ENCODE measurements at places on chromosomes 16 and 17.

- no peak for DNase-seq
Measured at GRCh38 chr17:67518876-67519275, 141.8 kb downstream of the PITPNC1 start.

GRCh38 chr17:40106760-40107521, 6.6 kb upstream of the NR1D1 start:
- DNase-seq, result no peak

DNA sequence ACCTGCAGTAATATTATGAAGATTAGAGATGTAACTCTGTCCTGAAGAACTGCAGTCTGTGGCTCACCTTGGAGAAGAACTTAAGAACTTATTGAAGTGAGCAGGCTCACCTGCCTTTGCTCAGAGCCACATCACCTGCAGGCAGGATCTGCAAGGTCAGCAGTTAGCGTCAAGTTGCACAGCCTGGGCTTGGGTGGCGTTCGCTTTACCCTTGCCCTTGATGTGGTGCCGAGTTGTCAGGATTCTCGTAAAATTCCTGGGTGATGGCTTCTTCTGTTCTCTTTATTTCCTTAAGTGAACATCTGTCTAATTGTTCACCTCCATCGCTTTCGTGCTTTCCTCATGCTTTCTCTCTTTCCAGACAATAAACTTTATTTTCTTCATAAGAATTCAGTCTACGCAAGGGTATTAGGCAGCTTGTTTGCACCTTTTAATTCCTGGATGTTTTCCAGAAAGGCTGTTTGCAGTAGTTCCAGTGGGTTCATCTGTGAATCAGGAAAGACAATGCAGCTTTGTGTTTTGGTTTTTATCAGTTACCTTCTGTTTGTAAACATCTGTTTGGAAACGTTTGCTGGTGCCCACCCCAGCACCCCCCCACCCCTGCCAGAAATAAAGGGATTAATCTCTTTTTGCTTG, 254.3 kb downstream of the WWOX start:
- DNase-seq, result no peak

- peak; percentile 26 for DNase-seq
Measured at GRCh38 chr17:57674894-57675293, 70.2 kb downstream of the CCDC182 start.

DNA sequence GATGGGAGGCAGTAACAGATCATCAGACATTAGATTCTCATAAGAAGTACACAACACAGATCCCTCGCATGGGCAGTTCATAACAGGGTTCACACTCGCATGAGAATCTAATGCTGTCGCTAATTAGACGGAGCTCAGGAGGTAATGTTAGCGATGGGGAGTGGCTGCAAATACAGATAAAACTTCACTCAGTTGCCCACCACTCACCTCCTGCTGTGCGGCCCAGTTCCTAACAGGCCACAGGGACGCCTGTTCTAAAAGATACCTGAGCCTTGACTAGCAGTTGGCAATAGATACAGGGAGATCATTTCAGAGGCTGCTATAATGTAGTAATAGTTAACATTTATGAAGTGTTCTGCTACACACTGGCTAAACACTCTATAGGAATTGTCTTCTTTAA, 4.9 kb downstream of the PTRH2 start:
- DNase-seq, result no peak

GRCh38 chr17:82734987-82735866, at the start of gene FN3K:
FN3K (plus strand) TSS chr17:82735615; CDS start chr17:82735637, 22 bp downstream.
- peak; percentile 58 for DNase-seq

- DNase-seq, result no peak
Measured at GRCh38 chr17:40025991-40026815, 11.0 kb downstream of the CSF3 start.

DNA sequence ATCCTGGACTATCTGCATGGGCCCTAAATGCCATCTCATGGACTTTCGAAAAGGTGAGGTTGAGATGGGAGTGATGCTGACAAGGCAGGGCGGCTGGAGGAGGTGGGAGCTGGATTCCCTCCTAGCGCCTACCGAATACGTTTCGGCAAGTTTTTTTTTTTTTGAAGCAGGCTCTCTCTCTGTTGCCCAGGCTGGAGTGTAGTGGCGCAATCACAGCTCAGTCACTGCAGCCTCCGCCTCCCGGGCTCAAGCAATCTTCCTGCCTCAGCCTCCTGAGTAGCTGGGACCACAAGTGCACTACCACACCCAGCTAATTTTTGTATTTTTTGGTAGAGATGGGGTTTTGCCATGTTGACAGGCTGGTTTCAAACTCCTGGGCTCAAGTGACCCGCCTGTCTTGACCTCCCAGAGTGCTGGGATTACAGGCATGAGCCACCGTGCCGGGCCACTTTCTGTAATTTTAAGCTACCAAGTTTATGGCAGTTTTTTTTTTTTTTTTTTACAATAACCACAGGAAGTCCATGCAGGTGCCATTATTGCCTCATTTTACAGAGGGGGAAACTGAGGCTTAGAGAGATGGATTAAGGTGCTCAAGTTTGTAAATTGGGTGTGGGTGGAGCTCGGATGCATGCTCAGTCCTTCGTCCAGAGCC, 246.4 kb downstream of the PRKCA start:
- no peak for DNase-seq

- no peak for DNase-seq
Measured at GRCh38 chr17:67435122-67435521, 58.0 kb downstream of the PITPNC1 start.

DNA sequence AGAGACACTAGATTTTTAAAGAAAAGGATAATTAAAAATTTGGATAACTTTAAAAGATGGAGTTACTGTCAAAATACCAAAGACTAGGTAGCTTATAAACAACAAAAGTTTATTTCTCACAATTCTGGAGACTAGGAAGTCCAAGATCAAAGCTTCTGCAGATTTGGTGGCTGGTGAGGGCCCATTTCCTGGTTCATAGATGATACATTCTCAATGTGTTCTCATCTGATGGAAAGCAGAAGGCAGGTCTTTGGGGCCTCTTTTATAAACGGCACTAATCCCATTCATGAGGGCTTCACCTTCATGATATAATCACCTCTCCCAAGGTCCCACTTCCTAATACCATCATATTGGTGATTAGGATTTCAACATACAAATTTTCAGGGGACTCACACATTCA, 33.7 kb downstream of the NLK start:
- no peak for DNase-seq

DNA sequence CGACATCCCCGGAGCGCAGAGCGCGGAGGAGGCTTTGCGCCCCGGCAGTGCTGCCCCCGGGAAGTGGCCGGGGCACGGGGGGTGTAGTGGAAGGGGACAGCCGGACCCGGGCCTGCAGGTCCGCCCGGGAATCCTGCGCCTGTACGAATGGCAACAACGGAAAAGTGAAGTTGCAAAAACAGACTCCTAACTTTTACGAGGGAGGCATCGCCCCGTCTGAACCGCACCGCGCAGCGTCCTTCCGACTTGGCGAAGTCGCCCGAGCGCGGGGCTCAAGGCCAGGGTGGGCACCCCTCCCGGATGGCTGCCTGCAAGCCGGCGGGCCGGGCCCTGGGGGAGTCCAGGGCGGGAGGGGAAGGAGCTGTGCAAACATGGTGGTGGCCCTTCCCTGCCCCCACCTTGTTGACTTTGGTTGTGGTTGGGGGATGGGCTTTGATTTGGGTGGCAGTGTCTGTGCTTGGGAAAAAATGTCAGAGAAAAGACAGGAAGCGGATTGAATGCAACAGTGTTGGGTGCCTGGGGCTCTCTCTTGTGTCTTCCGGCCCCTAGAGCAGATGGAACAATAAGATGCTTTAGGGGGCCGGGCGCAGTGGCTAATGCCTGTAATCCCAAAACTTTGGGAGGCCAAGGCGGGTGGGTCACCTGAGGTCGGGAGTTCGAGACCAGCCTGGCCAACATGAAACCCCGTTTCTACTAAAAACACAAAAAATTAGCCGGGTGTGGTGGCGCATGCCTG, 675 bp downstream of the RNF213 start:
- DNase-seq, result peak; percentile 50

Data from hypothalamus (tissue), 51 donors.